Naive thymus-derived CD8-positive, alpha-beta T cell (primary cell): ENCODE measurements at places on chromosomes 3 and 15. TPM values are rescaled to one million over a fixed set of nuclear protein-coding genes. Genes with fewer than 3 reads are reported as not detected.

ACAD9 gene
- 20.4 TPM for polyA plus RNA-seq

DUOX1 gene
- polyA plus RNA-seq: 0.35 TPM

CAND2 gene
- polyA plus RNA-seq: 2.6 TPM

ISLR gene
- not detected for polyA plus RNA-seq

DNA sequence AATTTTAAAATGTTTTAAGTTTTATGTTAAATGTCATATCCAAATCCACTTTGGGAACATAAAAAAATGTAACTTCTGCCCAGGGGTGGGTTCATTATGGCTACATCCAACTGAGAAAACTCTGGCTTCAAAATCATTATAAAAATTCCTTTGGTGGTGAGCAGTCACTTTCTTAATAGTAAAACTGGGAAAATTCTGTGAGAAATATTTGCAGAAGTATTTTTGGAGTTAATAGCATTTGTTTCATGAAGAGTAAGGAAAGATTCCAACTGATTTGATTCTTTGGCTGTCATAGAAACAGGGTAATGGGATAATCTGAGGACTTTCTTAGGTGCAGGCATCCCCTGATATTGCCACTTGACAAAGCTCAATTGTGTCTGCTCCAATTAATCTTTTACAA is 38.8 kb downstream of the CPA3 start:
- DNase-seq: no peak

DNA sequence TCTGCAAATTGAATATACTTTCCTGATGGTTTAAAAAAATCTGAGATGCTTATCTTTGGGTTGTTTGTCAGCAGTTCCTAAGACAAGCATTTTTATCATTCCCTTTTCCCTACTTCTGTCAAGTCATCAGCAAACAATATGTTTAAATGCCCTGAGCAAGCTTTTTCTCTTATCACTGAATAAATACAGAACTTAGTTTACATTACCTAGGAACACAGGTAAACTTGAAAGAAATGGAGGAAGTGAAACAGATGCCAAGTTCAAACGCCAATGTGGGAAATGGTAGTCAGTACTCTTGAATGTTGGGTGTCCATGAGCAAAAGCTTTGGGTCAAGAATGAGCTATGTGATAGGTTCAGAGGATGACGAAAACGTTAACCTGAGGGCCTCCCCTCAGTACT is 17.2 kb upstream of the TCAIM start:
- no peak for DNase-seq

DNA sequence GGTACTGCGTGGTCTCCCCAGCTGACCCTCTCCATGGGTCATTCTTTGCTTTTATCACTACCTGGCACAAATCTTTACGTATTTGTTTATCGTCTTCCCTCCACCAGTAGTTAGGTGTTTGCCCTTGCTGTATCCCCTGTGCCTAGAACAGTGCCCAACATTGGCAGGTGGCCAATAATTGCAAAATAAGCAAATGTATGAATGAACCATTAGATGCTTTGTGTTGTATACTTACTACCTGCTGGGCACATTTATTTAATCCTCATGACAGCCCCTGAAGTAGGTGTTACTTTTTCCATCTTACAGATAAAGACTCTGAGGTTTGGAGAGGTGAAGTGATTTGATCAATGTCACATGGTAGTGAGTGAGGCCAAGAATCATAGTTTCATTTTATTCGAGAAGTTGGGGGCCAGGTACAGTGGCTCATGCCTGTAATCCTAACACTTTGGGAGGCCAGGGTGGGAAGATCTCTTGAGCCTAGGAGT is 2.0 kb upstream of the TWF2 start:
- DNase-seq: no peak
